ENCODE measurements at places on chromosomes 12 and 14.

- DNase-seq: no peak
Observed at GRCh38 chr14:95463171-95463901, 53.1 kb downstream of the SYNE3 start.

DNA sequence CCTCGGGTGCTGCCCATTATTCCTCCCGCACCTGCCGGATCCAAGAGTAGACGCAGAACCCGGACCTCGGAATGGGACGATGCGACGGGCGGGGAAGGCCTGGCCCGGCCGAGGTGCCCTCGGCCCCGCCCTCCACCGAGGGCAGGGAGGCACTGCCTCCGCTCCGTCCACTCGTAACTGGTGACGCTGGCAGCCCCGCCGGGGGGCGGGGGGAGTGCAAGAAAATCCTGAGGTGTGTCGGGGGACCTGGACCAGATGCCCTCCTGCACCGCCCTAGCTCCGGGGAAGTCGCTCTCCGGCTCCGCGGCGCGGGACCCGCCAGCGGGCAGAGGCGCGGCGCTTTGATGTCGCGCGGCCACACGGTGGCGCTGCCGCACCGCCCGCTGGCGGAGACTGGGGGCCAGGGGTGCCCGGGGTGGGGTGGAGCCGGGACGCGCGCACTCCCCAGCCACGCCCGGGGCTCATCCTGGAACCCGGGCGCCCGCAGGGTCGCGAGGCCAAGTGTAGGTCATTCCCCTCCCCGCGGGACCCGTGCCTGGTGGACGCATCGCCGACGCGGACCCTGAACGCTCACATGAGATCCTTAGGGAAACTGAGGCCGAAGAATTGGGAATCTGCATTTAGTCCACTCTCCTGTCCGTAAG lies 202.8 kb downstream of the TTC8 start:
- peak; percentile 35 for DNase-seq

DNA sequence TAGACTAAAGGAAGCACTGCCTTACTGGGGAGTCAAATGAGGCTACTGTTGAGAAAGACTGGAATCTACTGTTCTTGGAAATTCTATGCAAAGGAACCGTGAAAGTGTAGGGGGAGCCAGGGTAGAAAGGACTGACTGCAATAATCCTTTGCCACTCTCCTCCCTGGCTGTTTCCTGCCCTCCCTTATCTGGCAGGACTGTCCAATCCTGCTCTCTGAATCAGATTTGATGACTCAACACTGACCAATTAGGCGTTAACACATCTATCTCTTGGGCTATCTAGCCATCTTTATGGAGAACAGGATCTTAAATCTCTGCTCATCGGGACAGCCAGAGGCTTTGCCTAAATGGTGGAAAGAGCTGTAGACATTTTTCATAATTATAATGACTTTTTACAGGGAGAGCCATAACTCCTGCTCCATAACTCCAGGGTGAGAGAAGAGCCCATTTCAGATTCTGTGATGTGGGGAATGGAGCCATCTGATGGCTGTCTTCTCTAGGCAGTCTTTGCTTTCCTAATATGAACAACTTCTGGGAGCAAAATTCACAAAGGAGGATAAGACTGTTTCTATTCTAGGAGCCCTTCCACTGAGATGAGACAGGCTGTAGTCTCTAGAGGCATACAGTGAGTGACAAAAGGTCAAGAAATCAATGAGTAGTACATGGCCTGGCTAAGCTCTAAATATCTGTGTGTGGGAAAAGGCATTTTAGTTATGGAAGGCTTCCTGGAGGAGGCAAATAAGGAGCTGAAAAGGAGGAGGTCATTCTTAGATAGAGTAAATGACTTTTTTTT lies 68.9 kb upstream of the CISTR start:
- DNase-seq: no peak

GRCh38 chr12:43208627-43209026 lies 343.4 kb downstream of the ADAMTS20 start:
- DNase-seq: no peak

GRCh38 chr12:70920891-70921290 lies 353 bp upstream of the PTPRR start:
- DNase-seq: no peak

GRCh38 chr12:124013073-124013472 lies 40.1 kb downstream of the ZNF664 start:
- DNase-seq: no peak

DNA sequence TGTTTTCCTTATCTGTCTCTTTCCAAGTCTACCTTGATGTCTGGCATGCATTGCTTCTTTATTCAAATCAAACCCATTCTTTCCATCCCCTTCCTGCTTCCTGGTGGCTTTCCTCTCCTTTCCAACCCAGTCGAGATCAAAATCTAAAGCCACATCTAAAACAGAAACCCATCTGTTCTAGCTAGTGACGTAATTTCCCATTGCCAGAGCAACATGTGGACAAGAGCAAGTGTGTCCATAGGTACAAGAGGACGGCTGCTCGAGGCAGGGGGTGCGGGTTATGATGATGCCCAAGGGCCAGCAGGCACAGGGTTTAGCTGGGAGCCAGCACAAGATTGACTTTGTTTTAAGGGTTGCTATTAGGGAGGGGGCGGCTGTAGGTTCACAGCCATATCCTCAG lies 7.0 kb downstream of the KRT80 start:
- no peak for DNase-seq

DNA sequence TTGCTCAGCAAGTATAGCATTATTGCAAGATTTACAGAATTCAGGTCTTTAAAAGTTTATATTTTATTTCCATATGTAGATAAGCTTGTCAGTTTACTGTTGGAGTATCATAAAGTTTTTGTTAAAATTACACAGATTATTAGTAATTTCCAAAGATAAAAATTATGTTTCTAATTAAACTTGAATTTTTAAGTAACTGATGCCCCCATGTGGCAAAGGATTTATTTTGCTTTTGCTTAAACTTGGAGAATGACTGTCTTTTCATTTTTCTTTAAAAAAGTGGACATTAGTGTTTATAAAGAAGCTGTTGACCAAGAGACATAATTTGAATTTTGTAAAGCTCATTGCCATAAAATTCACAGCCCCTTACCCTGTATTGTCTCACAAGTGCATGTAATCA lies 45.8 kb downstream of the ETNK1 start:
- DNase-seq: no peak

GRCh38 chr12:12357719-12358461 lies 1.0 kb downstream of the BORCS5 start:
- no peak for DNase-seq

GRCh38 chr12:16581416-16581815 lies 24.5 kb downstream of the LMO3 start:
- DNase-seq: no peak

- DNase-seq: no peak
Observed at GRCh38 chr14:50792634-50793068, 38.3 kb downstream of the NIN start.

DNA sequence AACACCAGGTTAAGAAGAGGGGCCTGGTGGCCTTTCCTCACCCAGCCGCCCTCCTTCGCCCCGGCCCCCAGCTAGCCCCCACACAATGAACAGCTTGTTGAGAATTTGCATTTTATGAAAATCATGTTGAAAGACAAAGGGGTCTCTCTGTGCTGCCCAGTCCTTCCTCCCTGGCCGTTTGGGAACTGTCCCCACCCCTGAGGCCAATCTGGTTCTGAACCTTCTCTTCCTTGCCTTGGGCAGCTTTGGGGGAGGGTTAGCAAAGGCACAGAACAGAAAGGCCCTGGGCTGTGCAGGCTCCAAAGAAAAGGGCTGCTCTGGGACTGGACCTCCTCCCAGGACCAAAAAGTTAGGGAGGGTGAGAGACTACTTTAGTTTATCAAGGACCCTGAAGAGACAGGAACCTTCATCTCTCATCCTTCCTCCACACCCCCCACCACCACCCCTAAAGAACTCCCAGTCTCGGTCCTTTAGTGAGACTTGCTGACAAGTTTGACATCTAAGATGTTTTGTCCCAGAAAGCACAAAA lies 1.3 kb downstream of the TAMALIN start:
- no peak for DNase-seq

DNA sequence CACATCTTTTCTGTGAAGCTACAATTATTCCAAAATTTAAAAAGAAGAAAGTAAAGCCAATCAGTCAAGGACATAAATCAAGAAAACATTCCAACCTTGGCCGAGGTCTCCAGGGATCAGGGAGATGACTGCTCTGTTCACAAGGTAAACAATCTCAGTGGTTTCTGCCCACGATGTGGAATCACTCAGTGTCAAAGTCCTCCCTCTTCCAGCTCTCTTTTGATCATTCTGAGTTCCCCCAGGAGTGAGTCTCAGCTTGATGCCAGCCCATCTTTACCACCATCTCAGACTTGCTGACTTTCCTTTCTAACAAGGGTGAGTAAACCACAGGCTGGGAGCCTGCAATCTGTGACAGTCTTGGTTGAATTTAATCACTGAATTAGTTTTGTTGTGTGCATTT lies 4.8 kb upstream of the SERPINA9 start:
- DNase-seq: no peak

DNA sequence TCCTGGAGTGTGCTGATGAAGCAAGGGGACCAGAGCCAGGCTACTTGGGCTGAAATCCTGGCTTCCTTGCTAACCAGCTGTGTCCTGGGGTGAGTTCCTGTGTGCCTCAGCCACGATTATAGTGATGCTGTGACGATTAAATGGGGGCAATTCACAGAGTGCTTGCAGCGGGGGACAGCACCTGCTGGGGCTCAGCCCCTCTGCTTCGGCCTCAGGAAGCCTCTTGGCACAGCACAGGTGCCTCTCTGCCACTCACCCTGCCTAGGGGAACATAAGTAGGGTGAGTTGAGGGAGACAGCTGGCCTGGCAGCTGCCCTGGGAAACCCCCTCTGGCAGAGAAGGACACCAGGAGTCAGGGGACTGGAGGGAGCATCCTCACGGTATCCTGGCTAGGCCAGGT lies 9.4 kb downstream of the KRT80 start:
- DNase-seq: no peak

GRCh38 chr14:58426670-58427280 lies 556 bp downstream of the TIMM9 start:
- DNase-seq: no peak

DNA sequence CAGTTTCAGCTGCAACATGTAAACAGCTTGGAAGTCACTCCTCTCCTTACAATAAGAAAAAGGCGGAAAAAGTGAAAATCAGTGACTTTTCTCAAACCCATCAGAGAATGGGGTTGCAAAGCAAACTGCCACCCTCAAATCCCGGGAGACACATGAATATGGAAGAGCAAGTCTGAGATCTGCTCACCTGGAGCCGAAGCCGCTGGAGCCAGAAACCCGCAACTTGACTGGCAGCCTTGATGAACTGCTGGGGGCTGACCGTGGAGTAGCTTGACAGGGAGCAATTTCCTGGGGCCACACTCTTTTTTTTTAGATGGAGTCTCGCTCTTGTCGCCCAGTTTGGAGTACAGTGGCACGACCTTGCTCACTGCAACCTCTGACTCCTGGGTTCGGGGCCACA lies 208.2 kb downstream of the KIF26A start:
- DNase-seq: no peak

DNA sequence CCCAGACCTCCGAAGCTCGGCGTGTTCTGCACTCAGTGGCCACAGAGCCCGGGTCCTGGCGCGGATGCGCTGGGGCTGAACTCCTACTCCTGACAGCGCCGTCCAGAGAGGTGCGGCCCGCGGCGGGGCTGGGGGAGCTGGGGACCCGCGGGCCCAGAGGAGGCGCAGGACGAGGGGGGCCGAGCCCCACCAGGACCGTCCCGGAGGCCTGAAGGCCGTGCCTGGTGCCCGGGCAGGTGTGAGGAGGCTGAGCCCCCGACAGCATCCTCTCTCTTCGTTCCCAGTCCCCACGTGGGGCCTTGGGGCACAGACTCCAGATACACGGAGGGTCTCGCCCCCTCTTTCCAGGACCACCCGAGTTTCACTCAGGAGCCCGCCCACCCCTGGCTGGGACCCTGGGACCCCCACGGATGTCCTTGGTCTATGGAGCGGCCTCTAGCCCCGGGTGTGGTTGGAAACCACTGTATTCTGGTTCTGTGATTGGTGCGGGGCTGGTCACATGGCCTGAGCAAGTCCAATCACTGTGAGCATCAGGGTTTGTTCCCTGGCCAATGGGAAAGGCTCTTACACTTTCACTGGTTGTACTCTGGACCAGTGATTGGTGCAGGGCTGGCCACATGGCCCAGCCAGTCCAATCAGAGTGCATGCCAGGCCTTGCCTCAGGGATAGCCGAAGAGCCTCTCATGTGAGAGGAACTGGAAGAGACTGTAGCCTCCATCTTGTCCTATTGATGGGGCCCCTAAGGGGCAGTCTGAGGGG lies 217.6 kb upstream of the SFSWAP start:
- DNase-seq: no peak

- no peak for DNase-seq
Observed at GRCh38 chr12:110012659-110013058, 13.4 kb downstream of the ANKRD13A start.

GRCh38 chr12:121955258-121956237 lies 37.2 kb downstream of the CFAP251 start:
- DNase-seq: no peak

DNA sequence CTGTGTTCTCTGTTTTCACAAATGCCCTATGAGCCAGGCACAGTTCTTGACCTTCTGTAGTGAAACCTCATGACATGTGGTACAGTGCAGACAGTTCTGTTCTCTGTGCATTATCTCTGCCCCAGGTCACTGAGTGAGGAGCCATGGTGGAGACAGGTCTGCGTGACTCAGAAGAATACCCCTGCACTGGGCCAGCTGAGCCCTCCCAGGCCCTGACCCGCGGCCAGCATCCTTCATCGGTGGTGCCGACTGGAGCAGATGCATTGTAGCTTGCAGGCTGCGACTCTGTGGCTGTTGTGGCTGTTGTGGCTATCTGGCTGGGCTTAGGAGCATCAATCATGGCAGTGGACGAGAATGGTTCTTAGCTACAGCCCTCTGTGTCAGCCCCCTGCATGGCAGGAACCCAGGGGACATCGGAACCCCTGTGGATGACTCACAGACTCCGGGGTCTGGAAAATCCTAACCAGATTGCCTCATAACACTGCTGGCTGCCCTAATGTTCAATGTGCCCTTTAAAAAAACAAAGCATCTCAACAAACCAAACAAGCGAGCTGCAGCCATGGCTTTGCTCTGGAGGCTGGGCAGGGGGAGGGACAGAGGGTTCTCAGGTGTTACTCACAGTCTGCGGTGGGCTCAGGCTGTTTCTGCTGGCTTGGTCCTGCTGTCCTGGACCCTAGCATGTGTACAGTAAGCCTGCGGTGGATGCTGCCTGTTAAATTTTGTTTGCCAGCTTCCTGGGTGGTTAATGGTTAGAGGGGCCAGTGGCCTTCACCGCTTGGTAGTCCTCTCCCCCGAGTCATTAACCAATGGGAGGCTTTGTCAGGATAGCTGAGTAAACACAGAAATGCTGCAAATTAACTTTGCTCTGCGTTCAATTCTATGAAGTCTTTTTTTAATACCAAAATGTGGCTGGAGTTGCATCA lies at the start of gene SERPINA6:
Gene SERPINA6, minus strand, starts transcription at position 689 of the 923 bp plus-strand sequence. CDS start 8,688 bp downstream, outside the sequence.
- no peak for DNase-seq

DNA sequence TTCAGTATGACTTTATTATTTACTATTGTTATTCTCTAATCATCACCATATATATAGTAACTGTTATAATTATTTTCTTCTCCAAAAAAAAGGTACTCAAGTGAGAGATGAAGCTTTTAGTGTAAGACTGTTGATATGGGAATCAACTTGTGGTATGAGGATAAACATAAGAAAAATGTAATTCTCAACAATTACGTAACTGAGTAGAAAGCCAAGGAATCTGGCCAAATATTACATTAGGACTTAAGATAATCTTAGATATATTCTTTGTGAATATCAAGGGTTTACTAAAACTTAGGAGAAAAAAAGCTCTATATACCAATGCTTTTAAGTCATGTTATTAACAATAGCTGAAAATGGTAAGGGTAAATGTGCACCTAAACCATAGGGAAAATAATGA lies 13.3 kb downstream of the SENP1 start:
- DNase-seq: no peak

GRCh38 chr14:104879201-104879982 lies 14.3 kb downstream of the CEP170B start:
- no peak for DNase-seq

Data from stimulated activated CD4-positive, alpha-beta T cell treated with anti-CD3 and anti-CD28 coated beads, TNF-alpha, amount 100 ng/mL, for 48 hours (primary cell).